ENCODE measurements at places on chromosomes 5 and 9.

GRCh38 chr9:82526577-82526976 lies 536.4 kb downstream of the RASEF start:
- no peak for DNase-seq

GRCh38 chr9:105457560-105458294 lies 9.9 kb downstream of the FSD1L start:
- no peak for DNase-seq

- DNase-seq: no peak
Observed at GRCh38 chr9:132973713-132974112, 4.8 kb upstream of the GFI1B start.

DNA sequence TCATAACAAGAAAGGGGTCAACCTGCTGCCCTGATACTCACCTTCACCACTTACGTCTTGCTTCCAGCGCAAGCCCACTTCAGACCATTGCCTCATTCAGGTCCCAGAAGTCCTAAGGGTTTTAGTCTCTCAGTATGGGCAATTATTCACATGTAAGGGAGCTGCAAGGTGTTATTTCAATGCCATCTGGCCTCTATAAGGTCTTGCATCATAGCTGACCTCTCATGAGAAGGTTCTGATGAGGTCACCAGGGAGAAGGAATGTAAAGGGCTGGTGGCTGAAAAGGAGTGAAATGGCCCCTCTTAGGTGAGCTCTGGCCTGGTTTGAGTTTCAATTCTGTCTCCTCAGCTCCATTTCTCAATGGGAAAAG lies 1.5 kb upstream of the MARCHF3 start:
- no peak for DNase-seq

DNA sequence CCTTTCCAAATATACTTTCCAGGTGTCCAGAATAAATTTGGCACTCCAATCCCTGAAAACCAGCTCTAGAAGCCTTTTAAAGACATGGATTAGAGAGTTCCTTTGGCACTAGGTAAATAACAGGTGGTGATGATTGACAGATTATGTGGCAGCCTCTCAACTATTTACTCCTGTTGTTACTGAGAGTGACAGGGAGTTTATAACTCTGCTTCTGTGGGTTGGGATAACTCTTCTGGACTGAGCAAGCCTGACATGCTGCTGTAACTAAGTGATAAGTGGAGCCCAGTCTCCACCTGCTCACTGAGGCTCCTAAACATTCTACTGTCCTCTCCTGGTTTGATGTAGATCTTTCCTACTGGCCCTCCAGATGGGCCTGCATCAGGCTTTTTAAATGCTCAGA lies 693.2 kb upstream of the FTMT start:
- no peak for DNase-seq

- DNase-seq: no peak
Observed at GRCh38 chr5:128870373-128870772, 94.9 kb upstream of the SLC27A6 start.

DNA sequence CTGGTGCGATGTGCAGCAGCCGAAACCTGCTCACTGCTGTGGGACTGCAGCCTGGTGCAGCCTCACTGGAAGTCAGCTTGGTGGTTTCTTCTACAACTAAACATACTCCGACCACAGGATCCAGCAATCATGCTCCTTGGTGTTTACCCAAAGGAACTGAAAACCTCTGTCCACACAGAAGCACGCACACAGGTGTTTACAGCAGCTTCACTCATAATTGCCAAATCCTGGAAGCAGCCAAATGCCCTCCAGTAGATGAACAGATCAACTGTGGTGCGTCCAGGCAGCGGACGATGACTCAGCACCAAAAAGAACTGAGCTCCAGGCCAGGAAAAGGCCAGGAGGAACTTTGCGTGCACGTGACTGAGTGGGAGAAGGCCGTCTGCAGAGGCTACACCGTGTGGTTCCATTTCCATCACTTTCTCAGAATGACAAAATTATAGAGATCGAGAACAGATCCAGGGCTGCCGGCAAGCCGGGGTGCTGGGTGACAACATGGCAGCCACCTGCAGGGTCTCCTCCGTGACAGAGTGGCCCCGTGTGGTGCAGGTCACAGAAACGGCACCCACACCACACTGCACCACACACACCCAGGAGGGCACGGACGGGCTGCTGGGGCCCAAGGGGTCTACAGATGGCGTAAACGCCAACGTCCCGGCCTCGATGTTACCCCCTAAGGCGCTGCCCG lies 23.1 kb upstream of the NSMF start:
- no peak for DNase-seq

- no peak for DNase-seq
Observed at GRCh38 chr5:159211729-159212174, 2.4 kb upstream of the RNF145 start.

DNA sequence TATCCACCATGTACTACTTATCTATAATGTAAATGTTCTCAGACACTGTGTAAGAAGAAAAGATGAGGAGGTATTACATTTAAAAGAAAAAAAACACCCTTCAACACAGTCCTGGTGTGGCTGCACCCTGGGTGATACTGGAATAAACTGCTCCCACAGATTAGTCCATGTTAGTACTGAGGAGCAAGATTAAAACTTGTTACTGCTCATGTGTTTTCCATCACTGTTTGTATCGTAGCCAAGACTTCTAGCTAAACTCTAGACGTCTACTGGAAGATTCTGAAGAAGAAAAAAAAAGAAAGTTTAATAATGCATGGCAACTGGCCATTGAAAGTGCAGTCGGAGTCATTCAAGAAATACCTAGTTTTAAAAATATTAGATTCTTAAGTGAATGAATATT lies at the start of gene ASPN:
TSS of gene ASPN (minus strand) at position 178 of the 400 bp plus-strand sequence.
- DNase-seq: no peak

DNA sequence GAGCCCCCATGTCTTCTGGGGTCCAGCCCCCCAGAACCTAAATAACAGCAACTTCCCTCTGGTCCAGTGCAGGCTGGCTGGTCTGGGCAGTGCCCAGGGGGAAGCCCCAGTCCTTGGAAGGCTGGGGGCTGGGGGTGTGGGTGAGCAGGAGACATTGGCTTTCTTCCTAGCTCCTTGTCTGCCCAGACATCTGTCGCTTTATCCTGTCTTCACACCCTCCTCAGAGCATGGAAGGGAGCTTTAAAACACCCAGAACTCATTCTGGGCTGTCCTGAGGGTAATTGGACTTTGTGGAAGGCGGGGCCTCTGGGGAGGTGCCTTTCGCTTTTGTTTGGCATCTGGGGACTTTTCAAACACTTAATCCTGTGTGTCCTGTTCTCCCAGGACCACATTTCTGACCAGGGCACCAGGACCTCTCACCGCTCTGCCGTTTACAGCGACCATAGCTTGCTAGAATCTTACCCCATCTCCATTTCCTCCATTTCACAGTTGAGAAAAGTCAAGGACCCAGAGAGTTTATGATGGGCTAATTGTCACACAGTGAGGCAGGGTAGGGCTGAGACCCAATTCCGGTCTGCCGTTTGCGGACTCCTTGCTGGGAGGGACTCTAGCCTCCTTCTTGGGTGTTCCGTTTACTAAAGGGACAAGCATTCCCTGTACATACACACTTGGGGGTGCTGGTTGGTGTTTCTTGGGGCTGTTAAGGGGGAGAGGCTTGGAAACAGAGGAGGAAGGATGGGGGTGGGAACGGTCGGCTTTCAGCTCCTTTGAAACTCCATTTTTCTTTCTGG lies 1.1 kb downstream of the GSN start:
- DNase-seq: no peak

DNA sequence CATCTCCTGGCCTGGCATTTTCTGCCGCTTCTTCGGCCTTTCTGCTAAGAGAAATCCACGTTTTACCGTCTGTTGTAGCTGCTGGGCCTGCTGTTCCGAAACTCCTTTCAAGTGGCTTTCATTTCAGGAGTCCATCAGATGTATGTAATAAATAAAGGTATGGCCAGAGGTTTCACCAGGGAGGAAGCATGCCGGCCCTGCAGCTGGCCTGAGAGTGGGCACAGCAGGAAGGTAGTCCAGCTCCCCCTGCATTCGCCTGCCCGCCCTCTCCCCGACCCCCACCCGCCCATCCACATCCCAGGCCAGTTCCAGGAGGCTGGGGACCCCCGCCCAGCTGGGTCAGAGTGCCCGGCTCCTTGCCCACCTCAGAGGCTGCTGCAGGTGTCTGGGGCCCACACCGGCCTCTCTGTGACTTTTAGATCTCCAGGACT lies 46.4 kb upstream of the EXOC3 start:
- DNase-seq: no peak

DNA sequence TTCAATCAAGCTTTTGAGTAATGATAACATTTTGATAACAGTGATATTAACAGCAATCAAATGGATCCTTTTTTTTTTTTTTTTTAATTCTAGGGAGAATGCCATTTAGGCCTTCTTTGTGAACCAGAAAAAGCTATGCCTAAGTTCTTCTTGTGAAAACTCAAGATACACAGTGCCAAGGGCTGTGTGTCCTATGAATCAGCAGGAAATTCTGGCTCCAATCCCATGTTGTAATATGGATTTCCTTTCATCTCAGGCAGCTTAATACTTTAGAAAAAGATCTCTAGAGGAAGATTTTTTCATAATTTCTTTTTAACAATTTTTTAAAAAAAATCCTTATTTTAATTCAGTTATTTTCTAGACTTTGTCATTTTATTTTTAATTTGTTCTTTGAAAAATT lies 96.1 kb downstream of the NUDT12 start:
- DNase-seq: no peak

All from stimulated activated CD4-positive, alpha-beta T cell treated with anti-CD3 and anti-CD28 coated beads, Interleukin-2, amount 100 ng/mL, for 48 hours (primary cell).